Stimulated activated CD4-positive, alpha-beta T cell treated with anti-CD3 and anti-CD28 coated beads, TNF-alpha, amount 100 ng/mL, for 1 hour (primary cell): ENCODE measurements at places on chromosomes 12 and 14.

GRCh38 chr12:132747896-132748295, 13.7 kb downstream of the ANKLE2 start:
- no peak for DNase-seq

DNA sequence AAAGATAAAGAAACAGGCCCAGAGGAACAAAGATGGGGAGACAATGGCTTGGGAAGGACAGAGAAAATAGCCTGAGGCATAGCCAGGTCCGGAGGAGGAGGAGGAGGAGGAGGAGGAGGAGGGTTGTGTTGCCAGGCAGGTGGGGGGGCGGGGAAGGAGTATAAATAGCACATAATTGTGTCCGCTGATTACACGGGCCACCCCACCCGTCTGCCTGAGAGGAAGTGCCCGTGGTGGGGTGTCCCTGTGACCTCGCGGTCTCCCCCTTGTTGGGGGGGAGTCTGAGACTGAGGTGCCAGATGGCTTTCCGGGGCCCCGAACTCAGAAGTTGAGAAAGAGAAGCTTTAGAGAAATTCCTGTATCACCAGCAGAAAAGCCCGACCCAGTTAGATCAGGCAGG, 1.9 kb upstream of the SP7 start:
- DNase-seq: no peak

GRCh38 chr12:32546272-32546671, 132.8 kb upstream of the DNM1L start:
- no peak for DNase-seq

- DNase-seq: no peak
Observed at GRCh38 chr12:18700271-18700670, 37.5 kb downstream of the PLCZ1 start.

DNA sequence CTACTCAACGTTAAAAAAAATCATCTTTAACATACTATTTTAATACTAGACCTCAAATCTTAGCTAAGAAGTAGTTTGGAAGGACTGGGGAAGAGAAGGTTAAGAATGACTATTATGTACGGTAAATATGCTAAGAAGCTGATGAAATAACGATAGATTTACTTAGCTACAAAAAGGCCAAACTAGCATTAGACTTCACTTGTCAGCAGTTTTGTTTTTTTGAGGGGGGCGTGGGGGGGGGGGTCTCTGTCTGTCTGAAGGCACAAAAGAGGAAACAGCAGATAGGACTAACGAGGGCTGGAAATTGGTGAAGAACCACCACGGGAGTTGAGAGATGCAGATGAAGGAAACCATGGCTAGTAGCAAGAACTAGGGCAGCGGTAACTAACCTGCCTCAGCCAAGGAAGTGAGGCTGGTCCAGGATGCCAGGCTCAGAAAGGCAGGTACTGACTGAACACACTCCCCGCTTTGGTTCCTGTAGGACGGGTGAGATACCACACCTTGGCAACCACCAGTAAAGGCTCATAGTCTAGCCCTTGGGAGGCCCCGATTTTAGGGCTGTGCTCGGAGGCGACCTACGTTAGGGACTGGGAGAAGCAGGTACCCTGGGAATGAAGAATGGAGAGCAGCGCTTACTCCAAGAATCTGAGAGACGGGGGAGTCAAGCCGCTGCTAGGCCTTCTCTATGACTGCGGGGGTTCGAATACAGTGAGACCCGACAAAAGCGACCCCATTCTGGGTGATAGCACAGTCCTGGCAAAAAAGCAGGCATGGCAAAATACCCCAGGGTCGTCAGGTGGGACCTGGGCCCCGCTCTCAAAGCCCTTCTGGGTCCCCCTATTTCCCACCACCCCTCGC, 675 bp downstream of the NEDD8 start:
- no peak for DNase-seq

DNA sequence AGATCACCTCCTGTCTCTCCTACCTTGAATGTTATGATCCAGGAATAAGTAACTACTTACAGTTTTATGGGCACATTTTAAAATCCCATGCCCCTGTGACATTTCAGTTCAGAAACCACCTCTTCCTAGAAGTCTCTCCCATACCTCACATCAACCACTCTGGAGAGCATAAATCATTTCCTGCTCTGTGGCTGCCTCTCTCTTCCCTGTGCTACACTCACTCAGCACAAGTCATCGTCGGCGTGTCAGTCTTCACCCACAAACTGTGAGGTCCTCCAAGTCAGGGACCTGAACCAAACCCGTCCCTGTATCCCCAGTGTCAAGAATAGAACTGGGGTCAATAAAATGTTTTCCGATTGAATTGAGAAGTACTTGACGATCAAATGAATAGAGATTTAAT, 863.3 kb downstream of the BCL11B start:
- DNase-seq: no peak

DNA sequence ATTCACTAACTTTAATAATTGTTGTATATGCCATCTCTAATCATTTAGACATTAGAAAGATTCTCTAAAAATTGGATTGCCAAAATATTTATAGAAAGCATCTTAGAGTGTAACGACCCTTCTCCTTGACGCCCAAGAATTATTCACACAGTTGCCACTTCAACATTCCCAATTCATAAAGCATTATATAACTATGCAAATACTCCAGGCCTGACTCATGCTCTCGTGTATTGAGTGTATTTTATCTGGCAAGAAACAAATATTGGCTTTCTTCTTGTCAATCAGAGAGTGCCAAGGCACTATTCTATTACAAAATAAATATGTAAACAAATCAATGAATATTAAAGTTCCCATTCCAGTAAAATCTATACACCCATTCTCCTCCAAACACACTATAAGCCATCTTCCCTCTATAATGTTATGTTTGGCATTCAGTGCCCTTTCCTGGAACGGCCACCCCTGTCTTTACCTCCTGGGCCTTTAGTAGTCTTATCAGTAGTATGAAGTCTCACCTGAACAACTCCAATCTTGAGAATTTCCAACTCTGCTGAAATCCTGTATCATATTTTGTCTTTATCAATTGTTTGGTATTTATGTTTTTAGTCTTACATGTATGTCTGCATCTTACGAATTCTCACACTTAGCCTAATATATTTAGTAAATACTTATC, 182.6 kb downstream of the PIK3C2G start:
- no peak for DNase-seq

DNA sequence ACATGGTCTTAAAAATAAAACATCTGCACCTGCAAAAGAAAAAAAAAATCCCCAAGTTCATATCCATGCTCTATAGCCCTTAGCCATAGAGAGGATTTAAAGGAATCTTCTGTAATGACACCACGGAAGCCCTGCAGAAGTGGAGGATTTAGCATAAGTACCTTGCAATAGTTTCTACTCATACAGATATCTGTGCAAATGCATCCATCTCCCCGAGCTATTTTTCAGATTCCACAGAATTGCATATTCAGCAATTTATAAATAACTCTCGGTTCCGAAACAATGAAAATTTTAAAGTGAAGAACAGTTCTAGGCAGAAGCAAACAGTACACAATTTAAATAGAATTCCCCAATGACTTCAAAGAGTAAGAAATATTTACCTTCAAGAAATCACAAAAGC, 424 bp downstream of the IGF1 start:
- no peak for DNase-seq

GRCh38 chr12:48163150-48163747, 5.9 kb upstream of the ASB8 start:
- no peak for DNase-seq

- DNase-seq: no peak
Observed at GRCh38 chr14:68577802-68578541, 214.9 kb downstream of the ZFP36L1 start.

DNA sequence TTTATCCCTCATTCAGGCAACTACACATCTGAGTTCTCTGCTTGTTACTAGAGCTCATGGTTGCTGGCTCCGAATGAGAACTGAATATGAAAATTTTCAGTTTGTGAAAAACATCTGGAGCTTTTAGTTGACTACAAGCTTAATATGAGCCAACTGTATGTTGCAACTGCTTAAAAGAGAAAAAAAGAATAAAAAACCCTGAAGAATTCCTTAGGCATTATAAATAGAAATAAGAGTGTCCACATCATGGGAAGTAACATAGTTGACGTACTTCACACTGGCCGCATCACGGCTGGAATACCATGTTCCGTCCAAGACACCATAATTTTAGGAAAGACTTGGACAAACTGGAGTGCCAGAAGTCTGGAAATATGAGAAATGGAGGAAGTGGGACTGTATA, 57.9 kb downstream of the PDE3A start:
- no peak for DNase-seq

GRCh38 chr12:124248941-124249825, 45.7 kb upstream of the RFLNA start:
- no peak for DNase-seq

DNA sequence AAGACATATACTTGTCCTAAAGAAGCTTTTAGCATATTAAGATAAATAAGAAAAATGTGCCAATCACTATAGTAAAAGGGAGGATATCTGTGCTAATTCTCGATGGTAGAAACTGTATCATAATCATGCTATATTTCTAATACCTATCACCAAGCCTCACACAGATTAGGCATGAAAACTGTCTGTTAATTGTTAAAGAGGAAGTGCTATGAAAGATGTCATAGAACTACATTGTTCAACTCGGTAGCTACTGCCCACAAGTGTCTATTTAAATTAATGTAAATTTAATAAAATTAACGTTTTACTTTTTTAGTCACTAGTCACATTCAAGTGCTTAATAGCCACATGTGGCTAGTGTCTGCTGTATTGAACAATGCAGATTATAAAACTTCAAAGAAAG, 77.5 kb upstream of the KICS2 start:
- no peak for DNase-seq

GRCh38 chr12:20475542-20475941, 107.2 kb downstream of the PDE3A start:
- no peak for DNase-seq
